ENCODE measurements at places on chromosomes 13 and 19.
A peak's percentile ranks its signal among the peaks of the same experiment; 100 is the strongest.

DNA sequence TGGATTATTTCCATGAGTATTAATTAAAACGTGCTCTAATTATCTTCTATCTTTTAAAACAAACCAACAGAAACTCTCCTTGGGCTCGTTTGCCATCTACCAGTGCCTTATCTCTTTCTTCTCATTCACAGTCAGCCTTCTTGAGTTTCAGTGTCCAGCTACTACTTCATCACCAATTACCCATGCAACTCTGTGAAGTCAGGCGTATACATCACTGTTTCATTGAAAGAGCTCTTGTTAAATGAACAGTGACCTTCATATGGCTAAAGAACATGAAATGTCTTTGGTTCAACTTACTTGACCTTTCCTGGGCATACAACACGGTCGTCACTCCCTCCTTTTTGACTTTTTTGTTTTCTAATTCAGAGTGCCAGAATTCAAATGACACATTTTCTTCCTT, 5.2 kb upstream of the IFT88 start:
- DNase-seq, result no peak

DNA sequence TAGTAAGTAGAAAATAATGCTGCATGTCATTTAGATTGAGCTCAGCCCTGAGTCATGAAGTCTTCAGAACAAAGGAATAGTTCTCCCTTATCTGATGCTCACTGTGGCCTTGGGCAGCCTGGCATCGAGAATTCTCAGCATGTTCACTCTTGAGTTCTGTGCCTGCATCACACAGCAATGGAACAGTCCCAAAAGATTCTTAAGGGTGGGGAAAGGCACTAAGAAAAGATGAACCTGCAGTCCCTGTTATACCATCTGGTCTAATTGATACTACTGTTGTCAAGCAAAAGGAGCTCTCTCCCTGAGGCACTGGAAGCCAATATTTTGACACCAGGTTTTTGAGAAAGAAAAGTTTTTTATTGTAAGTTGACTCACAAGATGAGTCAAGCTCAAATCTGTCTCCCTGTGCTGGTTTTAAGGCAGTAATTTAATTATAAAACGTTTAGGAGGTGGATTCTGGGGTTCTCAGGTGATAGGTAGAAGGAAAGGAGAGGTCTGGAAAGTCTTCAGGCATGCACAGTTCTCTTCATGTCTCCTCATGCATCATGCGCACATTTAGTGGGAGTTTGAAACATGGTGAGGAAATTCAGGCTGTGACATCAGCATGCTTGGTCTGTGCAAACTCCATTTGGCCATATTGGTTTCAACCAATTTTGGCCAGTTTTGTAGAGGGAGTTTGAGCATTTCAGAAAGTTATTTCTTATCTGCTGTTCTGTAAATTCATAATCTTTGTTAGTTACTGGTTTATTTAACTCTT, 38.1 kb upstream of the ZNF766 start:
- DNase-seq, result no peak

DNA sequence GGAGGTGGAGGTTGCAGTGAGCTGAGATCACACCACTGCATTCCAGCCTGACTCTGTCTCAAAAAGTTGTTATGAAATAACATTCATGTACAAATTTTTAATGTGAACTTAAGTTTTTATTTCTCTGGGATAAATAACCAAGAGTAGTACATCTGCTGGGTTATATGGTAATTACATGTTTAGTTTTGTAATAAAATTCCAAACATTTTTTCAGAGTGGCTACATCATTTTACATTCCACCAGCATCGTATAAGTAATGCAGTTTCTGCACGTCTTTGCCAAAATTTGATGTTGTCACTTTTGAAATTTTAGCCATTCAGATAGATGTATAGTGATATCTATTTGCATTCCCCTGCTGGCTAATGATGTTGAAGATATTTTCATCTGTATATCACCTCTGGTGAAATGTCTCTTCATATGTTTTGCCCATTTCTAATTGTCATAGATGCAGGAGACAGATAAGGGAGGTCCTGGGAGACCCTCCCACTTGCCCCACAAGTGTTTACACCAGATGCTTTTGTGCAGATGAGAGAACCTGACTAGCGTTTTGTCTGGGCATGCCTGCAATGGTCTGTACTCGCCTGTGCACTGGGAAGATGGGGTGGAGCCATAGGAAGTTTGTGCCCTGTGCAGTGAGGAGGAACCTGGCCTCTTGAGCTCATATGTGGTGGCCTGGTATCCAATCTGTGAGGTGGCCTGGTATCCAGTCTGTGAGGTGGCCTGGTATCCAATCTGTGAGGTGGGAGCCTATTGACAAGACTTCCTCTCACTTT, 12.7 kb upstream of the KBTBD6 start:
- DNase-seq, result no peak

DNA sequence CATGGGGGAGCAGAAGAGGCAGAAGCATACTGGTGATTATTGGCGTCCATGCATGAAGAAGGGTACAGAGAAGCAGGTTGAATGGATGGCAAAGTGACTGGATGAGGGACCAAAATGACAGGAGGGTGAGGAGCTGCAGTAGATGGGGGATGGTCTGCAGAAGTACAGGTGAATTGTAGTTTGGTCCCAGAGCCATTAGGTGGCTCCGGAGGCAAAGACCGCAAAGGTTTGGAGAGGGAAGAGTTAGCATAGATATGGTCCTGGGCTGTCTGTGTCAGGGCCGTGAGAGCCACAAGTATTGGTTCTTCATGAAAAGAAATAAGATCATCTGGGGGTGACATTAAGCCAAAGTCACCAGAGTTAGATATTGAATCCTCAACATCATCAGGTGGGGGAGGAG, 59.0 kb upstream of the ZNF726 start:
- DNase-seq, result no peak

GRCh38 chr13:110714797-110715394, 1.4 kb downstream of the ING1 start:
- DNase-seq, result peak; percentile 11

All from hippocampal formation (tissue), 2 donors.